Pons (tissue), 1 donor: ENCODE measurements at places on chromosomes 3 and 15.

DNA sequence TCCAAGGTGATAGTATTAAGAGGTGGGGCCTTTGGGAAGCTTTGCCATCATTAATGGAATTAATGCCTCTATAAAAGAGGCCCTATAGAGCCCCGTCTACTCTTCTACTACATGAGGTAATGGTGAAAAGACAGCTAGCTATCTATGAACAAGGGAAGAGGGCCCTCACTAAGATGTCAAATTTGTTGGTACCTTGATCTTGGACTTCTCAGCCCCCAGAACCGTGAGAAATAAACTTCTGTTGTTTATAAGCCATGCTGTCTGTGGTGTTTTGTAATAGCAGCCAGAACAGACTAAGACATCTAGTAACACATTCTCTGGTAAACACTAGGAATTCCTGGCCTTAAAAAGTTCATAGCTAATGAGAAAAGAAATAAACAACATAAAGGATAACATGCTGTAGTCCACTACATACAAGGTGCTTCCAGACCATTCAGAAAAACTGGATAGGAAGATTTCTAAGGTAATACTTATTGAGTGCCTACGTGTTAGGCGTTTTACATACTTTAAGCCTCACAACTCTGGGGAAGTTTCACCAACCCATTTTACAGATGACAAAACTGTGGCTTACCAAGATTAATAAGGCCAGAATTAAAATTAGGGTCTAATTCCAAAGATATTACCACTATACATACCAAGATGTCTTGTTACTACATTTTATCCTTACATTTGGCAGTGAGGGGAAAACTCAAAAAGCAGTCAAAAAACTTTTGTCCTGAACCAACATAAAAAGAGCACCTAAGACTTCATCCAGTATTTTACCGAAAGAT is 3.2 kb downstream of the UBE3A start:
- no peak for DNase-seq

GRCh38 chr3:64150623-64151207 is 74.6 kb downstream of the PRICKLE2 start:
- no peak for DNase-seq

- no peak for DNase-seq
These were observed 114.7 kb upstream of the LMOD3 start for GRCh38 chr3:69236812-69237707.

GRCh38 chr3:17030956-17031652 is 146.3 kb downstream of the PLCL2 start:
- no peak for DNase-seq

DNA sequence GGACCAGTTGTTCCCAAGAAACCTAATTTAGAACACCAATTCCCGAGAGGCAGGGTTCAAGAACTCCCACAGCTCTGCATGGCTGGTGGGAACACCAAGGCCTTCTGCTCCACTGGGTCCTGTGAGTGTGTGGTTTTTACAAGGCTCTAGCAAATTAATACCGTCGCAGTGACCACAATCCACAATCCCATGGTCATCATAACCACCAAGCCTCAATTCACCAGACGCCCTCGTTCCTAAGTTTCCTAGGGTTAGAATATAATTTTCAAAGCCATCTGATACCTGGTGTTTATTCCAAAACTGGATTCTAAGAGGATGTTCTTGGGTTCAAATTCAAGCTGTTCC is 114.9 kb upstream of the RPL32 start:
- DNase-seq = no peak

GRCh38 chr3:9902372-9903237 is at the start of gene IL17RE:
Gene IL17RE (plus strand): TSS chr3:9902848. CDS start chr3:9902933, 85 bp downstream.
- DNase-seq = no peak

DNA sequence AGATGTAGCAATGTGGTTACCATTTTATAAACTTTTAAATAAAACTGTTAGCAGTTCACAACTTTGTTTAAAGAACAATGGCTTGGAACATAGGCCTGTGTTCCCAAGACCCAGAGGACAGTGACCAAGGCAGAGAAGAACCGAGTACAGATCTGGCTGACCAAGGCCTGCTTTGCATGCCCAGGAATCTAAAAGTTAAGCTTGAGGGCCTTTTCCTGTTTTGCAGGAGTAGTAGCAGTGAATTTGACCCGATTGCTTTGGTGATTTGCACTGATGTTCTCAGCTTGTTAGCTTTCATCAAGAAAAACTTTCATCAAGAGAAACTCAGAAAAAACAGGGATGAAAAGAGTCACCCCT is 9.9 kb downstream of the FILIP1L start:
- no peak for DNase-seq

- no peak for DNase-seq
These were observed 105.2 kb upstream of the NR2E3 start for GRCh38 chr15:71705151-71705550.

DNA sequence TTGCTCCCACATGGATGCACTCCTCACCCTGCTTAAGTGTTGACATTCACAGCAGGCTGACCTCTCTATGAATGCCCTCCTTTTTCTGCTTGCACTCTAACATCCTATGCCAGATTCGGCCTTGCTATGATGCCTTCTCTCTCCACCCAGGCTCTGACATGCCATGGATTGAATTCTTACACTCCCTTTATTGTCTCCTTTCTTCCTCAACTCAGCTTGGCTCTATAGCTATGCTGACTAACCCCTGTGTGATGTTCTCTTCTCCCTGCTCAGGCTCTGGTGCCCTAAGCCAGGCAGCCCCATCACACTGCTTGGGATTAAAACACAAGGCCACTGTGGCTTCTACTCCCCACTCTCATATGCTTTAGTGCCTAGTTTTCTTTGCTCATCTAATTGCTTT is 563.7 kb downstream of the NSUN3 start:
- no peak for DNase-seq

DNA sequence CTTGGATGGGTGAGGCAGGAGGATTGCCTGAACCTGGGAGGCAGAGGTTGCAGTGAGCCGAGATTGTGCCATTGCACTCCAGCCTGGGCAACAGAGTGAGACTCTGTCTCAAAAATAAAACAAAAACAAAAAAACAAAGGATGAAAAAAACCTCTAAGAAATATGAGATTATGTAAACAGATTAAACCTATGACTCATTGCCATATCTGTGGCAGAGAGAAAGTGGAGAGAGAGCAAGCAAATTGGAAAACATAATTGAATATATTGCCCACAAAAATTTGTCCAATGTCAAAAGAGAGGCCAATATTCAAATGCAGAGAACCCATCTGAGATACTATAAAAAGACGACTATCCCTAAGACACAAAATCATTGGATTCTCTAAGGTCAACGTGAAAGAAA is 1106.0 kb downstream of the OTOL1 start:
- DNase-seq = no peak

GRCh38 chr3:172653004-172653572 is 57.8 kb downstream of the NCEH1 start:
- DNase-seq = no peak

- no peak for DNase-seq
These were observed 124.1 kb upstream of the THBS1 start for GRCh38 chr15:39456582-39457330.

GRCh38 chr15:31245756-31246155 is 80.9 kb upstream of the KLF13 start:
- DNase-seq = no peak

DNA sequence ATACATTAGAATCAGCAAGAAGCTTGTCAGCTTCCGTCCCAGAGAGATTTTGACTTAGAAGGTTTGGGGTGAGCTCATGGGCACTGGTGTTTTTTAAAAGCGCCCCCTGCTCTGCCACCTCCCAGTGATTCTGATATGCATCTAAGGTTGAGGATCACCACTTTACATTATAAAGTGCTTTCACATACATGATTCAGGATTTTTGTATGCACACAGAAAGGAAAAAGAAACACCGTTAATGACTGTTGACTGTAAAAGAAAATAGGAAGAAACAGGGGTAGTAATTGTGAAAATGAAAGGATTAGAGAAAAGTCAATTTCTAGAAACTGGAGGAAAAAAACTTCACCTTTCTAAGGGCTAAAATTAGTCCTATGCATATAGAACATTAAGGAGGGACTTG is 104.9 kb upstream of the ZBED2 start:
- no peak for DNase-seq

- DNase-seq = no peak
These were observed 291.2 kb upstream of the KCNMB2 start for GRCh38 chr3:178244733-178245709.

GRCh38 chr15:36185438-36185837 is 394.0 kb upstream of the CDIN1 start:
- no peak for DNase-seq

DNA sequence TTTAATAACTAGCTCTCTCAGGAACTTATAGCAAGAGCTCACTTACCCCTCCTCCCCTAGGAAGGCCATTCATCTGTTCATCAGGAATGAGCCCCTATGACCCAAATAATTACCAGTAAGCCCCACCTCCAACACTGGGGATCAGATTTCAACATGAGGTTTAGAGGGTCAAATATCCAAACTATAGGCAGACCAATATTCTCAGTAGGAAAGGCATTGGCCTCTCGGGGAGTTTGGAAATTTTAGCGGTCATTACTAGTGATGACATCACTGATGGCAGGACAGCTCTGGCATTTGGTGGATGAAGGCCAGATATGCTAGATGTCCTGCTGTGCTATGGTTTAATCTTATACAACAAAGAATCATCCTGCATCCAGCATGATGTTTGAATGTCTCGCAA is 15.2 kb upstream of the CD47 start:
- DNase-seq = no peak

GRCh38 chr15:45715528-45715927 is 80.7 kb downstream of the SQOR start:
- DNase-seq = peak; percentile 5

DNA sequence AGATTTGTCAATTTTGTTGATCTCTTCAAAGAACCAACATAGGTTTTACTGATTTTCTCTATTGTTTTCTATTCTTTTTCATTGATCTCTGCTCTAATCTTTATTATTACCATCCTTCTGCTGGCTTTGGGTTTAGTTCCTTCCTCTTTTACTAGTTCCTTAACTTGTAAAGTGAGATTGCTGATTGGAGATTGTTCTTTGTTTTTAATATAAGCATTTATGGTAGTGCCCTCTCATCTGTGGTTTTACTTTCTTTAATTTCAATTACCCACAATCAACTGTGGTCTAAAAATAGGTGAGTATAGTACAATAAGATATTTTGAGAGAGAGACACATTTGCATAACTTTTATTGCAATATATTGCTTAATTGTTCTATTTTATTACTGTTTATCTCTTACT is 13.2 kb upstream of the CLRN1 start:
- no peak for DNase-seq

DNA sequence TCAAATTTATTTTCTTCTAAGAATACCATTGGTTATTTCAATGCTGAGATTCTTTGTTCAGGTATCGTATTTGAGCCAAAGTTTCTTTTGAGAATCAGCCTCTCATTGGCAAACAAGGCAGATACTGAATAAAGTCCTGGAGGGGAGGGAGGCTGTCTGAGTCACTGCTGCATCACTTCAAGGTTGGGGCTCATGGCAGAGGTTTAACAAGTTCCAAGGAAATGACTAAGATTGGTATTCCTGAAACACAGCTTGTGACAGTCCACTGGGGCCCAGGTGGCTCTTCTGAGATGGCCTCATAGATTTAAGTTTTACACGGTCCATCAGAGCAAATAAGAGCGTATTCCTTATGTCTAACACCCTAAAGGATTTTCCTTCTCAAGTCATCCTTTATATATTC is 213.8 kb upstream of the STAC start:
- DNase-seq = no peak

GRCh38 chr3:3102751-3103150 is 7.4 kb downstream of the IL5RA start:
- DNase-seq = no peak

DNA sequence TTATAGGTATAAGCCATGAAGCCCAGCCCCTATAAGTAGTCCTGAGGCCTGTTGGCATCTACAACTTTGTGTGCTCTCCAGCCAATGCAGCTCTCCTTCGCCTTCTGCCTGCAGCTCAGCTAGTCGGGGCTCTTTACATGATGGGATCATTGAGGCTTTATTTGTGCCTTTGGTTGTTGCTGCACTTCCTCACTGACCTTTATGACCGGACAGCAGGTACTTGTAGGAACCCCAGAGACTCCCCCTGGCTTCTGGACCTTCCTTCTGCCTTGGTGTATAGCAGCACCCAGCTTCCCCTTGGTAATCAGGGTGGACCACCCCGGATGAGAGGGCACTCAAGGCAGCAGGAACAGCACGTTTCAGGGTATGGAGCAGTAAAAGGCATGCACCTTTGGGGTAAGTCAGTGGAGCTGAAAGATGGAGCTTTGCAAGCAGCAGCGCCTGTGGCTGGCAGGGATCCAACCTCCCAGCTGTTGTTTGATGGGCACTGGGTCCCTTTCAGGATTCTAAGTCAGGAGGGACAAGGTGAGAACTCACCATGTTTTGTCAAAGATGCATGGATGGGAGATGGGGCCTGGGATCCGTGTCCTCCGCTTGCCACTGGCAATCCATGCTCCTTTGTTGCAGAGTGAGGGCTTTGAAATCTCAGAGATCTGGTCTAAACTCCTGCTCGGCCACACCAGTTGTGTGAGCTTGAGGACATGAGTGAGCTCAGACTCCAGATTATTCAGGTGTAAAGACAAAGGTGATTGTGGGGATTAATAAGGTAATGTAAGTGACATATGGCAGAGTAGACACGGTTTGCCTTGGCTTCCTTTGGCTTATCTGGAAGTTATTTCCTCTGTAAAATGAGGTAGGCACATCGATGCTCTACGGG is 65.1 kb upstream of the KLF13 start:
- DNase-seq = no peak

DNA sequence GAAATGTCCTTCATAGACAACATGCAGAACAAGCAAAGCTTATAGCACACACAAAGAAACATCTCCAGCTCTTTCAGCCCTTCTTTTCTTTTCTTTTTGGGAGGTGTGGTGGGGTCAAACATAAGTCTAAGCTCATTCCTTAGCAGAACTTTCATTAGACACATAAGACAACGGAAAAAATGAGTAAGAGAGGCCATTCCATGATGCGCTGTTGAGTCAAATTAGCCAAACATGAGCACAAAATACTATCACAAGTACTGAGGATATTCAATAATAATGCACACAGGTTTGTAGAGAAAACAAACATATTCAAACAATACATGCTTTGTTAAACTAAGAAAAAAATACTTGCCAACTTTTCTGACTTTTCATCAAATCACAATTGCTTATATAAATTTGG is 83.0 kb downstream of the PLOD2 start:
- DNase-seq = no peak

GRCh38 chr15:40398413-40398873 is 7.2 kb upstream of the IVD start:
- peak; percentile 83 for DNase-seq

- peak; percentile 90 for DNase-seq
These were observed 60.0 kb downstream of the FLNB start for GRCh38 chr3:58068122-58068809.

- DNase-seq = no peak
These were observed 51.9 kb upstream of the TBL1XR1 start for GRCh38 chr3:177249203-177249602.

DNA sequence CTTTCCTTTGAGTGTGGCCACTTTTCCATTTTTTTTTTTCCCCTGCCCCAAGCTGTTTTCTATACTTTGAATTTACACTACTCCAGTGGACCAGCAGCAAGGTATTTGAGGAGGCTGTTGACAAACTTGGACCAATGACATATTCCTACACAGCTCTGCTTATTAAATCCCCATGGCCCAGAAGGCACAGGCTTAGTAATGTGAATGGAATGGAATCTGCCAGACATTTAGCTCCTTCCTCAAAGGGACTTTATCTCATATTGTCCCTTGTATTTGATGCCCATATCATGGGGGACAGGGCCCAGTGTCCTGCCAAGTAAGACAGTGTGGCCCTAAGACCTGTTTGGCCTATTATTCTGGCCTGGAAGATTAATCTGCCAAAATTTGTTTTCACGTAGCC is 107.5 kb downstream of the CHCHD6 start:
- no peak for DNase-seq

- DNase-seq = peak; percentile 82
These were observed 1.2 kb downstream of the B2M start for GRCh38 chr15:44712346-44713005.

GRCh38 chr15:75966073-75966472 is 46.2 kb downstream of the NRG4 start:
- no peak for DNase-seq
